Activated T-helper 17 cell treated with anti-CD3 and anti-CD28 coated beads, Interleukin-2, amount 50 U/mL, for 72 hours (primary cell): ENCODE measurements at places on chromosomes 4 and X.
A peak's percentile ranks its signal among the peaks of the same experiment; 100 is the strongest.

DNA sequence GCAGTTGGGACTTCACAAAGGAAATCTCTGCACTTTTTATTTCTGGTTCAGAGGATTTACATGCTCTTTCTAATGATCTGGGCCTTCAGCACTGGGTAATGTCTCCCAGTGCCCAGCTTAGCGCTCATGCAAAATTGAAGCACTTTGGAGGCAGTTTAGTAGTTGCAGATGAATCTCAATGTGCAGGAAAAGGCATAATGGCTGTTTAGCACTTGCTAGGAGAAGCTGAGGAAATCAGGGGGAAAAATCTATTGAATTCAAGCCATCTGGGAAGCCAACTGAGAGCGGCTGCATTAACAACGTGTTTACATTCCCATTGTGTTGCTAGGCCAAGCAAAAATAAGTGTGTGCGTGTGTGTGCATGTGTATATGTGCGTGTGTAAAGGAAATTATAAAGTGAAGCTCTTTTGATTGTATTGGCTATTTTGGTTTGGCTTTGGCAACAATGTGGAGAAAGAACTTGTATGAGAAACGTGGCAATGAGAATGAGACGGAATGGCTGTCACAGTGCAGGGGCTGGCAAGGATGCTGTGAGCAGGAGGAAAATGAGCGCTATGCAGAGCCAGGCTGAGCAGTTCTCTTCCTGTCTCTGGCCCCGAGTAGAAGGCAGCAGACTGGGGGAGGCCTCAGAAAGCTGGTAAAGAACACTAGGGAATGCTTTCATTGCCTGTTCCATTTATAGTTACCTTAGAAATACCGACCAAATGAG is 231.5 kb downstream of the UNC5C start:
- peaks cover 13% of the 10 kb centered on the region for H3K27me3 ChIP-seq
- no peak overlapping the region for H3K4me3 ChIP-seq
- no peak for ATAC-seq
- no peaks in the 10 kb centered on the region for H3K36me3 ChIP-seq
- no peaks in the 10 kb centered on the region for H3K4me1 ChIP-seq

GRCh38 chrX:2696698-2697215 is 5.7 kb downstream of the CD99 start:
- H3K36me3 ChIP-seq, result peaks cover 100% of the 10 kb centered on the region
- H3K4me3 ChIP-seq, result peak overlapping the region; percentile 85

- H3K27ac ChIP-seq, result no peak overlapping the region
- no peaks in the 10 kb centered on the region for H3K4me1 ChIP-seq
- ATAC-seq, result no peak
- H3K36me3 ChIP-seq, result no peaks in the 10 kb centered on the region
- H3K4me3 ChIP-seq, result no peak overlapping the region
Observed at GRCh38 chrX:23820235-23820782, 37.3 kb downstream of the SAT1 start.

GRCh38 chr4:108619372-108620100 is 840 bp upstream of the RPL34 start:
- ATAC-seq, result peak; percentile 29
- no peaks in the 10 kb centered on the region for H3K27me3 ChIP-seq
- H3K27ac ChIP-seq, result peak overlapping the region; percentile 99
